Stimulated activated CD4-positive, alpha-beta T cell treated with anti-CD3 and anti-CD28 coated beads, Interleukin-1b, Interleukin-23, amount 100 ng/mL, for 24 hours (primary cell): ENCODE measurements at places on chromosomes 2 and 18.

- DNase-seq, result no peak
These were observed 143.6 kb downstream of the COL4A4 start for GRCh38 chr2:227020416-227020815.

- DNase-seq, result no peak
These were observed 62.2 kb downstream of the ARMC9 start for GRCh38 chr2:231260442-231261208.

DNA sequence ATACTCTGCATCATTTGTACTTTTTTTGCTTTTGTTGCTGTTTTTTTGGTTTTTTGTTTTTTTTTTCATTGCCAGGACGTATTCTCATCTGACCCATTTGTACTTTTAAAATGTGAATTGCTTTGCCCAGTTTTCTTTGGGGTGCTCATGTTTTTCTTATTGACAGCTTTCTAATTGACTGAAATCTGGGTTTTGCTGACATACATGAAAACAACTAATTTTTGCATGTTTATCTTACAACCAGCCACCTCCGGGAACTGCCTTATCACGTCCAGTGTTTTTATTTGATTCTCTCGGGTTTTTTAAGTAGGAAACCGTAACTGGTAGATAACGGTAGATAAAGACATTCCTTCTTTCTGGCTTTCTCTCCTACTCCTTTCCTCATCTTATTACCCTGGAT lies 38.6 kb downstream of the SNORC start:
- DNase-seq, result no peak

GRCh38 chr2:38666556-38666910 lies 619 bp downstream of the GALM start:
- no peak for DNase-seq

DNA sequence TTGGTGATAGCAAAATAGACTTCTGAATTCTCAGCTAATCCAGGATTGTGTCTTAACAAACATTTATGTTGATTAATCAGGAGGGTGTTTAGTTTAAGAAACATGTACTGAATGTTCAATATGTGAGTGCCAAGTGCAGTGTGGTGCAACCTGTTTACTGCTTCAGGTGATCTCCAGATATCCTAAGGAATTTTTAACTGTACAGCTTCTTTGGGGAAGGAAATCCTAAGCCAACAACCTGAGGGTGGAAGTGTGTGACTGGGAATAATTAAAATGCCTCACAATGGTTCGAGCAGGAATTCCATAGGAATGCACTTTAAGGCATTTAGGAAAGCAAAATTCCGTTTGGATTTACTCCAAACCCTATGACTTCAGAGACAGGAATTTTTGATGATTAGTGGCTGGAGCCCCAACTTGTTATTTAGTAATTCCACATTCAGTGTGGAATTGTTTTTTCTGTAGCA lies 16.4 kb downstream of the CRIM1 start:
- DNase-seq, result no peak

DNA sequence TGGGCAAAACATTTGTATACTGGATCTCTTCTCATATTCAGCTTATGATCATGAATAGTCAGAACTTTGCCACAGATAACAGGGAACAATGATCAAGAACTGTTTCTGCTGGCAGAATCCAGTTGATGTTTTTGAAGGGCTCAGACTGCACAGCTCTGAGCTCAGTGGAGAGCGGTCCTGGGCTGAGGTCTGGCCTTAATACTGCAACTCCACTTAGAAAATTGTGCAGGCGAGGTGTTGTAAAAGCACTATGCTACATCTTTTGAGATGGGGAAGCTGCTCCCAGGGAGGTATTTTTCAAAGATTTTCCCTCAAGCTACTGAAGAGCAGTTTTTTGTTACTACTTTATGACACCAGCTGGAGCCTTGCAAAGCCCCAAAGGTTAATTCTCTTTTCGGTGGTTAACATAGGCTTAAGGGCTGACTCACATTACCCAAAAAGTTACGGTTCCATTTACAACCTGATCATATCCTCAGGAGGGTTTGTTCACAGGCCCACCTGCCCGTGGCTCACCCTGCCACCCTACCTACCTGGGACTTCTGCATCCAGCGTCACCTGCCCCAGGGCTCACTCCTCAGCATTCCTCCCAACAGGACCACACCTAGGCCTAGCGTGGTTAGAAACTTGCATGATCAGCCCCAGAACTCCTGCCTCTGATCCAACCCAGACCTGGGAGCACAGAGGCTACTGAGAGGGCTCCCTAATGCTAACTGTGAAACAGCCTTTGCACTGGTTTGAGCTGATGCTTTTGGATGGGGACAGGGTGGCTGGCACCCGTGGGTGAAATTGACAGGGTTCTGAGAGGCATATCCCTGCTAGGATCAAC lies 114.4 kb downstream of the NCK2 start:
- no peak for DNase-seq

GRCh38 chr2:20411361-20411894 lies 35.4 kb upstream of the RHOB start:
- peak; percentile 60 for DNase-seq

DNA sequence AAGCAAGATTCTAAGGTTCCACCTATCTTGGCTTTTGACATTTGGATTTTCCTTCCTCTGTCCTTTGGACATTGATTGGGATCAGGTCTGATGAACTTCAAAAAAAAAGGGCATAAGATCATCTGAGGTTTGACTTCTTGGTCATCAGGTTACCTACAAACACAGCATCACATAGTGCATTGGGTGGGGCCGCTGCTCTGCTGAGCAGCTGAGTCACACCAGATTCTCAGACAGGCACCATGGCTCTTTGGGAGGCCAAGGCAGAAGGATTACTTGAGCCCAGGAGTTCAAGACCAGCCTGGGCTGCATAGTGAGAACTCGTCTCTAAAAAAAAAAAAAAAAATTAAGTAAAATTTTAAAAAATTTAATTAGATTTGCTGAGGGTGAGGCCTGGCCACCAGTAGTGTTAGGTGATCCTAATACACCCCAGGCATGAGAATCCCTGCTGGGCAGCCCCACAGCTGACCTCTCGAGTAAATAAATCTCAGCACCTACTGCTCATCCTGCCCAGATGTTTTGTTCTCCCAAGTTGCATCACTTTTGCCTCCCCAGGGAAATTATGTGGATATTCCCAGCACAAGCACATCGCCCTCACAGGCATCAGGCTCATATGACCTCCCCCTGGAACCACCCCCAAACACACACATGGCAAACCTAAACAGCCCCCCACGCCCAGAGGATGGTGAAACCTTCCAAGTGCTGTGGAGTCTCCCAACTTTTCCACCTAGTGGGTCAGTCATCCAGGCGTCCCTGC lies 5.3 kb downstream of the MLPH start:
- DNase-seq, result no peak
